Natural killer cell (primary cell): ENCODE measurements at places on chromosomes 13 and 19. TPM values are rescaled to one million over a fixed set of nuclear protein-coding genes. Genes with fewer than 3 reads are reported as not detected.

- DNase-seq: no peak
Observed at GRCh38 chr13:98905199-98905598, 72.7 kb downstream of the DOCK9 start.

TICAM1 gene
- total RNA-seq: 22.7 TPM

DNA sequence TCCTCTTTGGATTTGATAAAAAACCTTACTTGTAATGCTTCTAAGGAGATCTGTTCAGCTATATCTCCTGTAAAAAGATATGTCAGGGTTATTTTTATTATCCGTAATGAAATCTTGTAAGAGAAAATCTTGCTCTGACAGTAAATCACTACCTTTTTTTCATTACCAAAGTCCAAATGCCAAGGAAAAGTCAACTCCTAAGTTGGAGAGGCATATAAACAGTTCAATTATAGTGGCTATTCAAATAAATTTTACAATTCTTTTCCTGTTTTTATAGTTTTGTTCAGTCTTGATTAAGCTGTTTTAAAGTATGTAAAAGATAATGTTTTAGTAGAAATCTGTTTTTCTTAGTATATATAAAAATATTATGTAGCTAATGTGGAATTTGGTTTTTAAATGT is 9.0 kb downstream of the KCTD4 start:
- DNase-seq: no peak

TMEM238 gene
- total RNA-seq: 5.1 TPM

DNA sequence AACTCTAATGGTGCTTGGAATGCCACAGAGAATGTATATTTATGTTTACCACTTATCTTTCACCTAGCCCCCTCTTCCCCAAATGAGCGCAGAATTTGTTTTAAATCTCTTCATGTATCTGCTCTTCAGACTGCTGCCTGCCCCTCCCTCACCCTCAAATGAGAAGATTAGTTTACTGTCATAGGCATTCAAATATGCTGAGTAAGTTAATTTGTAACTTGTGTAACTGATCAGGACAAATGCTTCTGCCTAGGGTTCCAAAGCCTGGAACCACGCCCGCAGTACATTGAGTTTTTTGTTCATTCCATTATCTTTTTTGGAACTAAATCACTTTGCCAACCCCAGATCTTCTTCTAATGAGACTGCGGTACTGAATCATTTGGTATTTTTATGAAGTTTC is 74.5 kb downstream of the ATP8A2 start:
- DNase-seq: no peak
